ENCODE measurements at places on chromosomes 12 and 14.

- no peak for DNase-seq
These were observed 212.6 kb downstream of the SLC16A7 start for GRCh38 chr12:59808317-59808910.

GRCh38 chr12:123849517-123849916 is 87.4 kb downstream of the DNAH10 start:
- no peak for DNase-seq

- no peak for DNase-seq
These were observed 3.3 kb downstream of the WASHC4 start for GRCh38 chr12:105110851-105111250.

- no peak for DNase-seq
These were observed 401.0 kb downstream of the BTG1 start for GRCh38 chr12:91744597-91744996.

GRCh38 chr12:110234755-110235154 is 46.3 kb upstream of the ATP2A2 start:
- no peak for DNase-seq

GRCh38 chr12:129606239-129606638 is 297.6 kb downstream of the TMEM132D start:
- DNase-seq, result no peak

DNA sequence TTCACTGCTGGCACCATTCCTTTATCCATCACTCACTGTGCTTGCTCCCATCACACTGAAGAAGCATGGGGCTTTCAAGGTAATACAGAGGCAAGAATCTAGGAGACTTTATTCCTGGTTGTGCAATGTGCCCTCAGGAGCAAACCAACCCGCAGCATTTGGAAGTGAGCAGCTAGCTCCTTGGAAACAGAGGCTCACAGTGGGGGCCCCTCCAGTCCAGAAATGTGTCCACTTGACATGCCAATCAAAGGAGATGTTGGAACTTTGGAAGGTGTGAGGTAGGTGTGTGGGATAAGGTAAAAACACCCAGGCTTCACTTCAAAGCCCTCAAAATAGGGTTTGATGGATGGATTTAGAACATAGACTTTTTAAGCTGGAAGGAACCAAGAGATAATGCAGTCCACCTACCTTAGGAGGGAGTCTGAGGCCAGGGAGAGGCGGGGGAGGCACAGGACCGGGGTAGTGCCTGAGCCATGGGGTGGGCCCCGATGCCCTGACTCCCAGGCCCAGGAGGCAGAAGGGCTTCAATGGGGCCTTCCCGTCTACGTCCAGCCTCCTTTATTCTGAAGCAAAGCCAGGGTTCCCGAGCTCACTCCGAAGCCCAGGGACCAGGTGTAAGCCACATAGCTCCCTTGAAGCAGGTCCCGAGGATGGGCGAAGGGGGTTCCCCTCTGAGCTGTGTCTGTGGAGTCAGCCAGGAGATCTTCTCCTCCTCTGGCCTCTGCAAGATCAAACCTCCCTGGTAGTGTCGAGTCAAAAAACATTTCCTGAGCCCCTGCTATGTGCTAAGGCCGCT is 17.6 kb upstream of the BCL11B start:
- no peak for DNase-seq

DNA sequence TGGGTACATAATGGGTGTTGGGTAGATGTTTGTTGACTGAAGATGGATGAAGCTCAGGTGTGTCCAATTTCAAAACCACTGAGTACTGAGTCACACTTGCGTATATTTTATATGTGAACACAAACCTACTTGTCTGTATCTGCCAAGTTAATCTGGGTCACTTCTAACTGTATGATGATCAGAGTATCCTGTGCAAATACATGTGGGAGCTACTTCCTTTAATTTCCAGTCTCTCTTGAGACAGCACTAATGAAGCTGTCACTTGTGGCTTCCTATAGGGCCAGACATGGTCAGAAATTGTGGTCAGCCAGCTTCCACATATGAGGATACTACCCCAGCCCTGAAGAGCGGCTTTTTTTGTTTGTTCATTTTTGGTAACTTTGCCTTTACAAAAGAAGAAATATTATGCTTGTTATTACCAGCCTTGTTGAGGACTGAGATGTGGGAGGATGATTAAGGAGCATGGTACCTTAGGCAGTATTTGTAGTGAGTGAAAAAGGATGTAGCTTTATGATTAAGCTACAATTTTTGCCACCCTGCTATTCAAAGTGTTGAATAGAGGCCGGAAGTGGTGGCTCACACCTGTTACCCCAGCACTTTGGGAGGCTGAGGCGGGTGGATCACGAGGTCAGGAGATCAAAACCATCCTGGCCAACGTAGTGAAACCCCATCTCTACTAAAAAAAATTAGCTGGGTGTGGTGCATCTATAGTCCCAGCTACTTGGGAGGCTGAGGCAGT is 32.4 kb downstream of the PLXNC1 start:
- no peak for DNase-seq

DNA sequence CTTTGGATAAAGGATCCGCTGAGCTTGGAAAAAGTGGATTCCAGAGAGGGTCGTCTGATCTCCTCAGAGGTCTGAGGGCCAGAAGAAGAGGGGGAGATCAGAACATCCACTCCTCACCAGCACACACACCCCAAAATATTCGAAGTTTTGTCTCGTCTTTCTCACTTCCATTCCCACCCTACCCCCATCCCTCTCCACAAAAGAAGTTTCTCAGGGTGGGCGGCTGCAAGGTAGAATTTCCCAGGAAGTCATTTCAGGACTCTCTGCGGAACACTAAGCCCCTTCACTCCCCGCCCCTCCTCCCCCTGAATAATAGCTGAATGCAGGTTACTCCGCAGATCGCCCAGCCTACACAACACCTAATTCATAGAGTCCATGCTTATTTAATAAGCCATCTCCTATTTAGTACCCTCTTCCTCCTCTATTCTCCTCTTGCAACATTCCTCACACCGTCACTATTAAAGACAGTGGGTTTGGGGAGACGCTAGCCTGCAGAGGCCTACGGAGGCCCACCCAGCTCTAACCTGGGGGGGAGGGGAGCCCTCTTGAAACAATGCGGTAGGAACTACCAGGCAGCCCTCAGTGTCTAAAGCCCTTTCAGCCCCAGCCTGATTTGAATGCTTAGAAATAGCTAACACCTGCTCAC is 649 bp upstream of the SALL2 start:
- DNase-seq, result no peak

DNA sequence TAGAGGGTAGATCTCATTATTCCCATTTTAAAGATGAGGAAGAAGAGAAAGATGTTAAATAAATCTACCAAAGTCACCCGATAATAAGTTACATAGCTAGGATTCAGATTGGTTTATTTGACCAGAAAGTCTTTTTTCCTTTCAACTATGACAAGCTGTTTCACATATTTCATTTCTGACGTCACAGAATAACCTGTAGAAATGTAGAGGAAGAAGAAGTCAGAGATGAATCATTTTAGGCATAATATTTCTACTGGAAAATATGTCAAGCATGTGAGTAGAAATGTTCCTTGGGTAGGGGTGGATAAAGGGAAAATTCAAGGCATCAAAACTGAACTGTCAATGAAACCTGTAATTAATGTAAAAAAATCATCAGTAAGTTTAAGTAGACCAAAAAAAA is 107.0 kb downstream of the MGST1 start:
- DNase-seq, result no peak

GRCh38 chr12:110804406-110804805 is 42.4 kb upstream of the CCDC63 start:
- DNase-seq, result no peak

GRCh38 chr12:115945491-115945885 is 332.0 kb downstream of the MED13L start:
- DNase-seq, result no peak

GRCh38 chr12:13465635-13466034 is 269.1 kb downstream of the EMP1 start:
- no peak for DNase-seq

DNA sequence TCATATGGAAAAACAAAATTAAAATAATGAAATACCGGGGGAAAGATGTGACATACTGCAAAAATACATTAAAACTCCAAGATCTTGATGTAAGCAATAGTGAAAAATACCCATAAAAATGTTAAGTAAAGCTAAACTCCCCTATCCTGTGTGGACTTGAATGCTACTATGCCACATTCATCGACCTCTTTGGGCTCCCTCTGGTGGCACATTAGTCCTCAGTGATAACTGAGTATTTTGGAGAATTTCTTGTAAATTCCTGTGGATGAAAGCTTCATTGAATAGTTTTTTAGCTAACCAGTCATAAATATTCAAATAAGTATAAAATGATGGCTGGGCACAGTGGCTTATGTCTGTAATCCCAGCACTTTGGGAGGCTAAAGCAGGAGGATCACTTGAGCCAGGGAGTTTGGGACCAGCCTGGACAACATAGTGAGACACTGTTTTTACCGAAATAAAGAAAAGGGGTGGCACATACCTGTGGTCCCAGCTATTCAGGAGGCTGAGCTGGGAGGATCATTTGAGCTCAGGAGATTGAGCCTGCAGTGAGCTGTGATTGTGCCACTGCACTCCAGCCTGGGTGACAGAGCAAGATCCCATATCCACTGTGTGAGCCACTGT is 42.4 kb upstream of the SGPP1 start:
- peak; percentile 24 for DNase-seq

GRCh38 chr12:53560912-53561589 is 53.8 kb upstream of the NPFF start:
- DNase-seq, result no peak

GRCh38 chr12:89863493-89863938 is 154.9 kb upstream of the ATP2B1 start:
- peak; percentile 32 for DNase-seq

- no peak for DNase-seq
These were observed 68.8 kb upstream of the TMEM263 start for GRCh38 chr12:106886932-106887331.

- no peak for DNase-seq
These were observed 40.2 kb upstream of the OTOGL start for GRCh38 chr12:80059102-80059501.

DNA sequence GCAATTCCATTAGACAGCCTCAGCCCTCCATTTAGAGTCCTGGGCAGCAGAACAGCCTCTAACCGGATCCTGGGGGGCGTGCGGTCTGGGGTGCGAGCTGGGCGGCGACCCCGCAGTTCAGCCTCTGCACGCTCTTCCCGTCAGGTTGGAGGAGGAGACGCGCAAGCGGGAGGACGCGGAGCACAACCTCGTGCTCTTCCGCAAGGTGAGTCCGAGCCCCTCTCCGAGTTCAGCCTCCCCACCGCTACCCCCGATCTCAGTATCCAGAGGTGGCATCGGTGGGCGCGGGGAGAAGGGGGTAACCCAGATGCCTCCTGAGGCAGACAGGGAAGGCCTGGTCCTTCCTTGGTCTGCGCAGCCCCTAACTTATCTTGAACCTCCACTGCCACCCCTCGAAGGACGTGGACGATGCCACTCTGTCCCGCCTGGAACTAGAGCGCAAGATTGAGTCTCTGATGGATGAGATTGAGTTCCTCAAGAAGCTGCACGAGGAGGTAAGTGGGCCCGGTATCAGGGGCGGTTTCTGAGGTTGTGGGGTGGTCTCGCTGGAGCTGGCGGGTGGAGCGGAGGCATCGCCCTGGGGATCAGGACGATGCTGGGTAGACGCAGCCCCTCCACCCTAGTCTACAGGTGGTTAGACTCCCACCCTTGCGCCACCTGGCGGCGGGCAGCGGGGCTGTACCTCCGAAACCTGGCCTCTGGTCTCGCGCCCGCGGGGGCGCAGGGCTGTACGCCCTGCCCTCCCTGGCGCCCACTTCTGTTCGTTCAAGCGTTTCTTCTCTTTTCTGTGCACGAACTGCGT is 1.3 kb downstream of the PRPH start:
- DNase-seq, result peak; percentile 50
